ENCODE measurements at places on chromosomes 4 and X.

GRCh38 chr4:144449611-144450010 is 196.3 kb upstream of the HHIP start:
- DNase-seq: no peak

GRCh38 chrX:44470816-44471215 is 71.8 kb downstream of the FUNDC1 start:
- DNase-seq: no peak

- no peak for DNase-seq
Observed at GRCh38 chr4:130154901-130155300, 1058.9 kb downstream of the C4orf33 start.

DNA sequence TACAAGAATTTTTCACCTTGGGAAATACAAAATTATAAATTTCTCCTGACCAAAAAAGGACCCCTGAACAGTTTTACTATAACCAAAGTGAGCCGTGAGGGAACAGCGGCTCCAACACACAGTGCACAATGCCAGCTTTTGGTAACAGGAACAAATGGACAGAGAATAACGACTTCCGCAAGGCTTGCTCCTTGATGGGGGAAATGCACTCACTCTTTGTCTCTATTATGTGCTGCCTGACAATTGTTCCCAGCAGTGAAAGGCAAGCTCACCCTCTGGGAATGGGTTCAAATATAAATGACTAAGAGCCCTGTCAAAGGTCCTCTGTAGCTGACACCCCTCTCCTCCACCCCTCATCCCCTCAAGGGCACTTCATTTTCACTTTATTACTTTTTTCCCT is 325.8 kb upstream of the GALNT7 start:
- peak; percentile 74 for DNase-seq

DNA sequence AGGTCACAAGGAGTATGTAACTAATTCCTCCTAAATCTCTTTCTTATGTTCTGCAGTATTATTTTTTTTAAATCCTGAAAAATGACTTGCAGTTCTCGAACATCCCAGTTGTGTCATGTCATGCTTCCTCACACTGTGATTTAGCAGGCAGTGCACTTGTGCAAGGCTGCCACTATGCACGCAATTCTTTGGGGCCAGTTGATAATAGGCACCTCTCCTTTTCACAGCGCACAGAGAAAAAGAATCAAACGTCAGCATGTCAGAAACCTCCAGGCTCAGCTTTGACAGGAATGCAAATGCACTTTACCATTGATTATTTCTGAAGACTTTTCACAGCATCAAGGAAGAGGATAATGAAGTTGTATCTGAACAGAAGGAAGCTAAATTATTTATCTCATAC is 62.9 kb downstream of the FGF13 start:
- no peak for DNase-seq

Data from NCI-H1092 (cell line).